Kidney epithelial cell (primary cell): ENCODE measurements at places on chromosomes 1 and 21.

GRCh38 chr1:73839922-73840321 is 358.1 kb downstream of the LRRIQ3 start:
- DNase-seq: no peak

- DNase-seq: no peak
Observed at GRCh38 chr1:155126556-155127104, 1.0 kb upstream of the EFNA1 start.

DNA sequence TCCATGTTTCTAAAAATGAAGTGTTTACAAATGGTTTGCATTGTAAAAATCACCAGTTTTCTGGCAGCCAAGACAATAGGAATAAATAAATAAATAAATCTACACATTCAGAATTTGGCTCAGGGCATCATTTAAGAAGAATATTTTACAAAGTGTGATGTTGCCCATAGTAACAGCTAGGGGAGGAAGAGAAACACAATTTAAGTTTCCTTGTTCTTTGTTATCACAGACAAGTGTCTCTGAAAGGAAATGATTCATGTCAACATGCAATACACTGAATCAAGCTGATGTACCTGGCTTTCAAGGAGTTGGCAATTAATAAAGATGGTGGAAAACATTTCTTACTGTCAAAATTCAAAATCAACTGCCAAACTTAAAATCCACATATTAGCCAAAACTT is 74.7 kb downstream of the LHX8 start:
- DNase-seq: no peak

DNA sequence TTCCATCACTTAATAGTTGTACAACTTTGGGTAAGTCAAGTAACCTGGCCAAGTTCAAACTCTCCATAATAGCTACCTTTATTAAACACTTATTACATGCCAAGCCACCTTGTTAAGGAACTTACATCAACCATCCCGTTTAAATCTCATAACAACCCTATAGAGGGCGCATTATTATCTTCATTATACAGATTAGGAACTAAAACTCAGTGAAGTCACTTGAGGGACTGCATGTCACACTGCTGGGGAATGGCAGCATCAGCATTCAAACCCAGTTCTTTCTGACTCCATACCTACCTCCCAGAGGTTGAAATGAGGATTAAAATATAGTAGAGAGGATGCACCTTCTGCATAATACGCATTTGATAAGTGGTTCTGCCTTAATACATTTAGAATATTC is 47.1 kb upstream of the PLA2G2C start:
- no peak for DNase-seq
